ENCODE measurements at places on chromosomes 12 and 14.

DNA sequence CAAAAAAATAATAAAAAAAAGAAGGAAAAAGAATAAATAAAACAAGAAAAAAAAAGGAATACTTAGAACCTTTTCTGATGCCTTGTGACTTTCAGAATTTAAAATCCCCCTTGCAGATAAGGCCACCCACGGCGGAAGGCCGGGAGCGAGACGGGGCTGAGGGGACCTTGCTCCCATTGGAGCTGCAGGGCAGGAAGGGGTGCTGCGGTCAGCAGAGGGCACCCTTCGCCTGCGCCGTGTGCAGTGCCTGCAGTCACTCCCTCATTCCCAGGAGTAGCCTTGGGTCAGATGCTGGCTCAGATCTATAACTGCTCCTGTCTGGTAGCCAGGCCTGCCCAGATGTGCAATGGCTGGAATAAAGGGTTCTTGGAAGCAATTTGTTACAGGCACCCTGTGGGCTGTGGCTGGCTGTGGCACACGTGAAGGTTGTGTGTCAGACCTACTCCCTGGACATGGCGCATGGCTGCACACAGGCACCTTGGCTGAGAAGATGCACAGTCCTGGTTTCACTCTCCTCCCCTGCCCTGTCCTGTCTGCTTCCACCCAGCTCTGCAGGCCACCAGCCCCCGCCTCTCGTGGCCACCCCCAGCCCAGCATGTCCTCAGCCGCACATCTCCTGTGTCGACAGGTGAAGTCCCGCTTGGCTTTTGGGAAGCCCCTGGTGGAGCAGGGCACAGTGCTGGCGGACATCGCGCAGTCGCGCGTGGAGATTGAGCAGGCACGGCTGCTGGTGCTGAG is 13.4 kb upstream of the ALDH2 start:
- no peaks in the 10 kb centered on the region for H3K36me3 ChIP-seq
- H3K27me3 ChIP-seq = no peaks in the 10 kb centered on the region
- H3K4me1 ChIP-seq = peaks cover 4% of the 10 kb centered on the region

DNA sequence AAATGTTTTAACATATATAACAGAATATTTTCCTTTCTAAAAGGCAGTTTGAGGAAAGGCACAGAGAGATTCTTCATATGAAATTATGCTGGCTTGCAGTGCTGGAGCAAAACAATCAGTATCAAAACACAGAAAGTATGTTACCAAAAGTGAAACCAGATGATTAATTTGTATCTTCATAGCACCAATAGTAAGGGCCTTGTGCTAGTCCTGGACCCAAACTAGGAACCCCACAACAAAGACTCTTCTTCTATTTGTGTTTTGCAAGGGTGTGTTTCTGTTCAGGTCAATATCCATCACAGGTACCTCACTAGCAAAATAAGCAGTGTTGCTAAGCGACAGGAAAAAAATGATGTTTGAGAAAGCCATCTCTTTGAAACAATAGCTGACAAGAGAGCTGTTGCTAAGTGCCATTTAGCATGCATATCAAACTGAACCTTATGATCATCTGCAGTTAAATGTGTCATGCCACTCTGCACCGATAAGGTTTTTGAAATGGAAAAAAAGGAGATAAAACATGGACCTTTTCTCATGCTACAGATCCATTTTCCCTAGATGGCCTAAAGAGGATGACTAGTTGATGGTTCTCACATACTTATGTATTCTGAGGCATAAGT is 196.2 kb upstream of the ALG10 start:
- H3K4me1 ChIP-seq = no peaks in the 10 kb centered on the region
- no peaks in the 10 kb centered on the region for H3K36me3 ChIP-seq
- H3K27ac ChIP-seq = no peak overlapping the region
- DNase-seq = no peak

DNA sequence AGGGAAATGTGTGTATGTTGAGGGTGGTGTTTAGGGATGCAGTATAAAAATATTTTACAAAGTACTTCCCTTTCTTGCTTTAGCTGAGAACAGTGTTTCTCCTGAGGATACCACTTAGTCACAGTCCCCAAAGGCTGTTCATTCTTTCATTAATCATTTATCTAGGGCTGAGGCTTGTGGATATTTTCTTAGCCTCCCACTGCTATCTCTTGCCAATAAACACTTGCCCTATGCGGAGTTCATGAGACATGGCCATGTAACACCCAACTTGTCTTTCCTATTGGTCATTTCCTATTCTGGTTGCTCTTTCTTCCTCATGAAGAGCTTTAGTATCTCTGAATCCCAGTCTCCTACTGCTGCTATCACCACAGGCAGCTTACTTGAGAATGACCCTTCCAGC is 75.1 kb downstream of the ETNK1 start:
- H3K27ac ChIP-seq = no peak overlapping the region
- H3K4me1 ChIP-seq = no peaks in the 10 kb centered on the region
- H3K27me3 ChIP-seq = no peaks in the 10 kb centered on the region
- no peak overlapping the region for H3K4me3 ChIP-seq
- no peaks in the 10 kb centered on the region for H3K36me3 ChIP-seq

DNA sequence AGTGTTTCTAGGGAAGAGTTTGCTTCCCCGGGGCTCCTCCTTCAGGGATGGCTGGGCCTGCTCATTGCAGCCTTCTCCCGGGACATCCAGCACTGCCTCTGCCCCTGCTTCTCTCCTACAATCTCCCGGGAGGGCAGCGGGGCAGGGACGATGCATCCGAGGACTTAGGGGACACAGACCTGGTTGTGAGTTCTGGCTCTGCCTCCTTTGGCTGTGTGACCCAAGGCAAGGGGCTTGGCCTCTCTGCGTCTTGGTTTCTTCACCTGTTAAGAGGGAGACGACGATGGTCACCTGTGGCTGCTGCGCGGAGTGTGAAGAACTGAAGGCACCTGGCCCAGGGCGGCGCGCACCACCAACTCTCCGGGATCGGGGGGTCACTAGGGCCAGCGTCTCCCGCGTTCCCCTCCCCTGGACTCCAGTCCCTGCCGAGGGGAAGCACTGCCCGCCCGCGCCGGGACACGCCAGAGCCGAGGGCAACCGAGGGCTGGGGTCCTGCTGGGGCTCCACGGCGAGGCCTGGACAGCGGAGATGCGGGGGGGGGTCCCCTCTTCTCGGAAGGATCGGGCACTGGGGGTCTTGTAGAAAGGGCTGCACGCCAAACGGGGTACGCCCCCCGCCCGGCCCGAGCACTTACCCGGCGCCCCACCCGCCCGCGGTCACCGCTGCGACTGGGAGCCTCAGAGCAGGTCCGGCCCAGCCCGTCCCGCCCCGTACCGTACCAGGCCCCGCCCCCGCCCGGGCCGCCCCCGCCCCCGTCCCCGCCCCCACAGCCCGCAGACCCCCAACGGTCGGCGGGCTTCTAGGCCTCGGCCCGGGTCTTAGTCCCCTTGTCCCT is at the start of gene HVCN1:
HVCN1 (minus strand) TSS at position 670 of the 835 bp plus-strand sequence. CDS start 5,870 bp downstream, outside the sequence.
- H3K4me3 ChIP-seq = peak within 1 kb of the TSS; percentile 56
- H3K27me3 ChIP-seq = no peaks in the 10 kb centered on the region
- no peaks in the 10 kb centered on the region for H3K36me3 ChIP-seq
- H3K4me1 ChIP-seq = no peaks in the 10 kb centered on the region
- peak; percentile 23 for DNase-seq
- peak within 1 kb of the TSS; percentile 83 for H3K27ac ChIP-seq

DNA sequence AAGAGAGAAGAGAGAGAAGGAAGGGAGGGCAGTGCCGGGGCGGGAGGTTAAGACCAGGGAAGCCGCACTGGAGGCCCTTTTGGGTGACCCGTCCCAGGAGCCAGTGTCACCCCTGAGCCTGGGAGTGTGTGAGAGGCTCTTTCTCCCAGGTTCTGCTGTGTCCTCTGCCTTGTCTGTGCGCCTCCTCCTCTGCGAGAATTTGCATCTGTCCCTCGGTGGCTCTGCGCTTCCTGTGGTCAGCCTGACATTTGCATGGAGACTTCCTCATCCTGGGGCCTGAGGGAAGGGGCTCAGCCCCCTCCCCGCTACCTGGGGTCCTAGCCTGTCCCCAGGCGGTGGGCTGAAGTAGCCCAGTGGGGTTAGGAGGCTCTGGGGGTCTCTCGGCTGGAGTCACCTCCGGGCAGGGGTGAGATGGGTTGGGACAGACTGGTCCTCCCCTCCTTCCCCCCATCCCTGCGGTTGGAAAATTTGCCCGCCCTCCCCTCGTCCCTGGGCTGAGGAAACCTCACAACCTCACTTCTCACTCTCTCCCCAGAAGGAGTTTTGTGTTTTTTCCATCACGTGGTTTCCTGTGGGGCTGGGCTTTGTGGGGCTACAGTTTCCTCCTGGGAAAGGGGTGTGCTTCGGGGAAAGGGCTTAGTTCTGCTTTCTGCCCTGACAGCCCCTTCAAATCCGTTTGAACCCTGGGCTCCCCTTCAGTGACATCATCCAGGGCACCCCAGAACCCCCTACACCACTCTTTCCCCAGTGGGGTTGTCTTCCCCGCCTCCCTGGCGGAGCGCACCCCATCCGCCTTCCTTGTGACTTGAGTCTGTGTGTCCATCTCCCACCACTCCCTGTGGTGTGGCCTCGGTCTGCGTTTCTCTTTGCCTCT is 2.5 kb downstream of the PTPN6 start:
- H3K4me1 ChIP-seq = no peaks in the 10 kb centered on the region

- H3K4me3 ChIP-seq = no peak overlapping the region
- DNase-seq = no peak
- no peaks in the 10 kb centered on the region for H3K4me1 ChIP-seq
- H3K27me3 ChIP-seq = no peaks in the 10 kb centered on the region
- no peak overlapping the region for H3K27ac ChIP-seq
Measured at GRCh38 chr12:132154941-132155770, 10.9 kb downstream of the NOC4L start.

- H3K27ac ChIP-seq = peak overlapping the region; percentile 89
- DNase-seq = peak; percentile 87
- H3K36me3 ChIP-seq = no peaks in the 10 kb centered on the region
- H3K4me3 ChIP-seq = no peak overlapping the region
- no peaks in the 10 kb centered on the region for H3K27me3 ChIP-seq
- no peaks in the 10 kb centered on the region for H3K4me1 ChIP-seq
Measured at GRCh38 chr14:68951035-68951797, 27.9 kb downstream of the ACTN1 start.

GRCh38 chr14:56199095-56199981 is 81.1 kb downstream of the PELI2 start:
- H3K4me3 ChIP-seq = no peak overlapping the region
- H3K27me3 ChIP-seq = no peaks in the 10 kb centered on the region
- H3K27ac ChIP-seq = no peak overlapping the region
- H3K36me3 ChIP-seq = no peaks in the 10 kb centered on the region
- DNase-seq = peak; percentile 78

DNA sequence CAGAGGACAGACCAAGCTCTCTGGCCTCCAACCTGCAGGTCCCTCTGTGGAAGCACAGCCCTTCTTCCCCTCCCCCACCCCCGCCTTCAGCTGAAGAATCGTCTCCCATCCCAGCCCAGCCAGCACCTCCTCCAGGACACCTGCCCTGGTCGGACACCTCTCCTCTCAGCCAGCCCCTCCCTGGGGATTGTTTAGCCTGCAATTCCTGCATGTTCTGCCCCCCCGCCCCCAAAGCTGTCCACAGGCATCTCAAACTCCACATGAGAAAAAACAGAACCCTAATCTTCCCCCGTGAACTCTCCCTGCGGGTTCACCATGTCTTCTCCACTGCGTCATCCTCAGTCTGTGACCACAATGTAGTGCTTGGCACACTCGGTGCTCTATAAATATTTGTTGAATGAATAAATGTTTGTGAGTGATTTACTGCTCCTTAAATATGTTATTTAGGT is 24.1 kb downstream of the PRIMA1 start:
- peaks cover 10% of the 10 kb centered on the region for H3K4me1 ChIP-seq
- H3K27ac ChIP-seq = peak overlapping the region; percentile 64
- DNase-seq = no peak
- no peaks in the 10 kb centered on the region for H3K36me3 ChIP-seq
- no peaks in the 10 kb centered on the region for H3K27me3 ChIP-seq
- no peak overlapping the region for H3K4me3 ChIP-seq

GRCh38 chr14:75654127-75654732 is 6.4 kb downstream of the ERG28 start:
- peak; percentile 75 for DNase-seq
- no peak overlapping the region for H3K4me3 ChIP-seq
- no peaks in the 10 kb centered on the region for H3K27me3 ChIP-seq
- H3K36me3 ChIP-seq = peaks cover 65% of the 10 kb centered on the region

GRCh38 chr14:94771906-94772490 is 2.1 kb upstream of the GSC start:
- no peak overlapping the region for H3K4me3 ChIP-seq
- no peak overlapping the region for H3K27ac ChIP-seq
- peaks cover 22% of the 10 kb centered on the region for H3K4me1 ChIP-seq

DNA sequence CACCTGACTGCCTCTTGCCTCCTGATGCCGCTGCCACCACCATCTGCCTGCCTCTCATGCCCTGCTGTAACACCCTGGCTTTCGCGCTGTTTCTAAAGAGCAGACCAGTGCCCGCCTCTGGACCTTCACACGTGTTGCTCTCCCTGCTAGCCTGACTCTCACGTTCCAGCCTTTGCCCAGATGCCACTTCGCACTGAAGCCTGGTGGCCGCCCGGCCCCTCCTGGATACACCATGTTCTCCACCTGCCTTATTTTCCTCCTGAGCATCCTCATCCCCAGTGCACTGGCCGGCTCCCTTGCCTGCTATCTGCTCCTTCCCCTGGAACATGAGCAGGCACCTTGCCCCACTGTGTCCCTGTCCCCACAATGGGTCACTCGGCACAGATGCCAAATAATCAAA is 146.5 kb downstream of the PIWIL1 start:
- H3K4me3 ChIP-seq = no peak overlapping the region
- H3K27ac ChIP-seq = no peak overlapping the region
- no peaks in the 10 kb centered on the region for H3K36me3 ChIP-seq
- H3K4me1 ChIP-seq = no peaks in the 10 kb centered on the region
- DNase-seq = no peak

DNA sequence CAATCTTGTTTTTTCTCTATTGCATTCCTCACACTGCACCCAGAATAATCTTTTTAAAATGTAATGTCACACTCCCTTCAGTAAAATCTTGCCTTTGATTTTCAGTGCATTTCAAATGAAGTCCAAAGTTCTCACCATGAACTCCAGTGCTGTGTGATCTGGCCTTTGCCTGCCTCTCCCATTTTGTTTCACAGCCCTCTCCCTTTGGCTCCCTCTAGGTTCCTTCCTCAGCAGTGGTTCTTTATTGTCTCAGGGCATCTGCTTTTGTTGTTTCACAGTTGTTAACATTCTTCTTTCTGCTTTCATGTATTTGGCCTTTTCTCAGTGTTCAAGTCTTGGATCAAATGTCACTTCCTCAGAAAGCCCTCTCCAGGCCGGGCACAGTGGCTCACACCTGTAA is 84.5 kb upstream of the AMN1 start:
- no peak for DNase-seq
- H3K27ac ChIP-seq = no peak overlapping the region
- H3K27me3 ChIP-seq = no peaks in the 10 kb centered on the region
- H3K36me3 ChIP-seq = no peaks in the 10 kb centered on the region
- H3K4me1 ChIP-seq = no peaks in the 10 kb centered on the region
- no peak overlapping the region for H3K4me3 ChIP-seq

Data from tibial nerve (tissue), 4 donors.